Tibial artery (tissue), 4 donors: ENCODE measurements at places on chromosomes 11 and 22.

- H3K27ac ChIP-seq, result no peak overlapping the region
- H3K4me3 ChIP-seq, result no peak overlapping the region
- H3K27me3 ChIP-seq, result no peaks in the 10 kb centered on the region
- H3K36me3 ChIP-seq, result peaks cover 26% of the 10 kb centered on the region
- peaks cover 12% of the 10 kb centered on the region for H3K4me1 ChIP-seq
These were observed 22.8 kb downstream of the NPAT start for GRCh38 chr11:108199446-108200321.

DNA sequence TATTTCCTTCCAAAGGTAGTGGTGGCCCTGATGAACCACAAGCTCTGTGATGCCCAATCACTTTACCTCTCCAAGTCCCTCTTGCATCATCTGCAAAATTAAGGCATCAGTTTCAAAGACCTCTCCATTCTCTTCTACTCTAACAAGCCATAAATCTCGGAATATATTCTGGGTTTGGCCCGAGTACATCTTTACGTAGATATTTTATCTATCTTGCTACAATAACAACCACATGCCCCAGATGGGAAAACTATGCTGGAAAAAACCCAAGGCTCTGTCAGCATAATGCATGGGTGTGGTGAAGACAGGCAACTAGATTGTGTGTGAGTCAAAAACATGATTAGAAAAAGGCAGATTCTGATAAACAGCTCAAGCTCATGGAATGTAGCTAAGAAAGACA is 228.2 kb upstream of the BLID start:
- no peaks in the 10 kb centered on the region for H3K27me3 ChIP-seq
- peaks cover 6% of the 10 kb centered on the region for H3K4me1 ChIP-seq

DNA sequence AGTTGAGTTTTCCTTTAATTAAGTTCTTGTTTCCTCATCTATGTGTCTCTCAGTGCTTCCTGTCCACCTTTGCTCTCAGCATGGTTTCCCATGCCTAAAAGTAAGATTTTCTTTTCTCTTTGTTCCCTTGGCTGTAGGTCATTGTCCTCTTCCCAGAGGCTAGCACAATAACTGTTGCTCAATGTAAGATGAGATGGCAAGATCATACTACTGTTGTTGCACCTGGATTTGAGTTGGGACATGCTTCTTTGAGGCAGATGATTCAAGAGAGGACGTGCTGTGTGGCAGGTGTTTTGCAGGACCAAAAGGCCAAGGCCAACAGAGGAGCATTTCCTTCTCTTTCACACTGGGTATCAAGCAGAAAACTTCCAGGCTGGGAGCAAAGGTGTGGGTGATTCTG is 11.3 kb upstream of the NELL1 start:
- no peak overlapping the region for H3K27ac ChIP-seq
- H3K4me3 ChIP-seq, result no peak overlapping the region
- H3K27me3 ChIP-seq, result no peaks in the 10 kb centered on the region
- H3K4me1 ChIP-seq, result no peaks in the 10 kb centered on the region
- H3K36me3 ChIP-seq, result no peaks in the 10 kb centered on the region
- DNase-seq, result no peak

- no peak for DNase-seq
- H3K36me3 ChIP-seq, result no peaks in the 10 kb centered on the region
- H3K4me3 ChIP-seq, result no peak overlapping the region
- no peaks in the 10 kb centered on the region for H3K4me1 ChIP-seq
These were observed 6.5 kb upstream of the PLET1 start for GRCh38 chr11:112267188-112267591.

DNA sequence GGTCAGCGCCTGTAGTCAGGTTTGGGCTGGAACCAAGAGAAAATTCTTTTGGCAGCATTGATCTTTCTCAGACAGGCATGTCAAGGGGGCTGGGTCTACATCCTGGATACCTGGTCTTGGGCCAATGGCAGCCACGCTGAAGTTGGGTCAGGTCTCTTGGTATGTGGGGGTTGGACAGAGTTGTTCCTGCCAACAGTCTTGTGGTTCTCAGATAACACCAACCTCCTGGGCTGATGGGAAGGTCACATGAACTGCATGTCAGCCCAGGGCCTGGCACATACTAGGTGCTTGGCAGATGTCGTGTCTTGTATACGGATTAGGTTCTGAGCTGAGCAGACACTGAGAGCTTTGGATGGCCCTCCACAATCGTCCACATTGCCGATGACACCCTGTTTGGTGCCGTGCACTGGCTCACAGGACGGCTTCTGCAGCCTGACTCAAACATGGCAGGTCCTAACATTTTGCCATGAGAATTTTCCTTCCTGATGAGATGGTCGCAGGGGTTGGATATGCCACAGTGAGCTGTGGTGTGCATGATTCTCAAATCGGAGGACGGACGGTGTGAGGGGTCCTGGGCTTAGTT is 42.0 kb downstream of the FBLN1 start:
- H3K27ac ChIP-seq, result no peak overlapping the region
